Activated T-cell treated with anti-CD3 and anti-CD28 coated beads for 48 hours (primary cell): ENCODE measurements at places on chromosomes 6 and 20.

GRCh38 chr20:2984028-2984501, 59.4 kb upstream of the GNRH2 start:
- no peak for DNase-seq

- DNase-seq: no peak
Measured at GRCh38 chr6:13027207-13027606, 301.1 kb downstream of the TBC1D7 start.

DNA sequence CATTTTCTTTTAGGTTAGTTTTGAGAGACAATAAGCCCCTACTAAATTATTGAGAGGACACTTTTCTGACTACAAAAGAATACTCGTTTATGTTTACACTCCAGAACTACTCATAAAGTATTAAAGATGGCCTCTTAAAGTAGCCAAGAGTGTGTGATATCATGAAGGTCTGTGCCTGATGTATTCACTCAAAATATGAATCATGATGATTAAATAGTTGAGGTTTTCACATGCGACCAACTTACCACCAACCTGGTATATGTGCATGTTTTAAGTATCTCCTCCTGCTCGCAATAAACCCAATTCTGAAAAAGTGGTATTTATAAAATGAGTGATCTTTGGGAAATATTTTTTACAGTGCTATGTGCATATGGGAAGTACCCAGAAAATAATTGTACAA, 43.9 kb downstream of the IL20RA start:
- DNase-seq: no peak

- DNase-seq: no peak
Measured at GRCh38 chr20:49896204-49896603, 19.1 kb downstream of the SPATA2 start.

- no peak for DNase-seq
Measured at GRCh38 chr20:59578436-59579403, 25.6 kb upstream of the PHACTR3 start.
